Inflammatory macrophage treated with lipopolysaccharide for 1 hour (primary cell): ENCODE measurements at places on chromosomes 3 and 15.

DNA sequence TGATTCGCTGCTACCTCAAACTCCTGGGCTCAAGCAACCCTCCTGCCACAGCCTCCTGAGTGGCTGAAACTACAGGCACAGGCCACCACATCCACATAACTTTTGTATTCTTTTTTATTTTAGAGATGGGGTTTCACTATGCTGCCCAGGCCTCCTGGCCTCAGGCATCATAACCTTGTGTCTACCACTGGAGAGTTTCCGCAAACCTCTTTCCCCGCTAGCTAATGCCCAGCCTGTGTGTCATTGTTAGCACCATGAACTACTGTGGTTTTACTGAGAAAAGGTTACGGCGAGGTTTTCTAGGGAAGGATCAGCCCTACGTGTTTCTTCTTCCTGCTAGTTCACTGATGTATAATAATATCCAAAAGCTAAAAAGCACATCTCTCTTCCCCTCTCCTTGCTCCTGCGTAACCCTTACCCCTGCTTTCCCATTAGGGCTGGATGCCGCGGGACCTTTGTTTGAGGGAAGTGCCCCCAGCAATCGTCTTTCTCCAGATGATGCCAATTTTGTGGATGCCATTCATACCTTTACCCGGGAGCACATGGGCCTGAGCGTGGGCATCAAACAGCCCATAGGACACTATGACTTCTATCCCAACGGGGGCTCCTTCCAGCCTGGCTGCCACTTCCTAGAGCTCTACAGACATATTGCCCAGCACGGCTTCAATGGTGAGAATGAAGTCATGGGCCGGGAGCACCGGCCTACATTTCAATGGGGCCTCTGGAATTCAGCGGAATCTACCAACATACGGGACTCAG, 113.7 kb downstream of the LIPC start:
- no peak for DNase-seq

- peak; percentile 24 for DNase-seq
These were observed 27.5 kb upstream of the DENND4A start for GRCh38 chr15:65819563-65819960.

DNA sequence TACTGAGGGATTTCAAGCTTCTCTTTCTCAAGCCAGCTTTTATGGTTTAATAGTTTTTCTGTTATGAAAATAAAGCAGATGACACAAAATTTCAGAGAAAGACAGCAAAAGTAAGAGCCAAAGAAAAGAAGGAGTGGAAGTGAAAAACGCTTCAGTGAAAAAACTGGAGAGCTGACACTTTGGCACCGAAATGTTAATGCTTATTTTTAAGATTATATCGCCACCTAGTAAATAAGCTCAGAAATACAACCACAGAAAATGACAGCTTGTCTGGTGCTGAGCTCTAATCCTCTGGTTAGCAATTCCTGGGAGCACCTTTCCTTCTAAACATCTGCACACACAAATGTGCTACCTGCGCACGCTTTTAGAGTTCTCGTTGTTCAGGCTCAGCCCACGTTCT, 101.6 kb downstream of the ZPLD1 start:
- peak; percentile 20 for DNase-seq

GRCh38 chr15:46260937-46261336, 626.1 kb downstream of the SQOR start:
- DNase-seq, result no peak
